ENCODE measurements at places on chromosomes 2 and 18. TPM values are rescaled to one million over a fixed set of nuclear protein-coding genes. Genes with fewer than 3 reads are reported as not detected.

The DUSP11 gene
- total RNA-seq: 47.7 TPM

The RAB6D gene
- not detected for total RNA-seq

The UGT1A3 gene
- total RNA-seq: 0.13 TPM

The INHBB gene
- 23.3 TPM for total RNA-seq

The PTH2R gene
- not detected for total RNA-seq

The FN1 gene
- total RNA-seq: 307 TPM

The KLHL41 gene
- total RNA-seq: 0.13 TPM

The IL1RL2 gene
- not detected for total RNA-seq

The SERPINB10 gene
- total RNA-seq: not detected

The DNAJC27 gene
- total RNA-seq: 2.9 TPM

The RSAD2 gene
- 0.15 TPM for total RNA-seq

The SIX2 gene
- total RNA-seq: 2.0 TPM
